Thyroid gland (tissue), 4 donors: ENCODE measurements at places on chromosomes 13 and 19. TPM values are rescaled to one million over a fixed set of nuclear protein-coding genes. Genes with fewer than 3 reads are reported as not detected.

The CLEC17A gene
- total RNA-seq: not detected

The RNF113B gene
- not detected for total RNA-seq

The KCTD4 gene
- total RNA-seq: not detected

The MIER2 gene
- total RNA-seq: 9.1 TPM

The NLRP11 gene
- total RNA-seq: not detected

The KBTBD7 gene
- 15.3 TPM for total RNA-seq

The GZMM gene
- total RNA-seq: 1.9 TPM

The GPC6 gene
- 8.3 TPM for total RNA-seq

The ZNF568 gene
- 14.2 TPM for total RNA-seq

The ATP8B3 gene
- 1.6 TPM for total RNA-seq

- no peak overlapping the region for H3K27ac ChIP-seq
- no peaks in the 10 kb centered on the region for H3K27me3 ChIP-seq
These were observed 102.4 kb downstream of the KCTD12 start for GRCh38 chr13:76783798-76784197.

GRCh38 chr19:38032951-38033350 lies 125.9 kb downstream of the SIPA1L3 start:
- no peaks in the 10 kb centered on the region for H3K36me3 ChIP-seq
- no peak overlapping the region for H3K4me3 ChIP-seq
- peaks cover 55% of the 10 kb centered on the region for H3K4me1 ChIP-seq
- no peaks in the 10 kb centered on the region for H3K27me3 ChIP-seq
- DNase-seq: no peak

DNA sequence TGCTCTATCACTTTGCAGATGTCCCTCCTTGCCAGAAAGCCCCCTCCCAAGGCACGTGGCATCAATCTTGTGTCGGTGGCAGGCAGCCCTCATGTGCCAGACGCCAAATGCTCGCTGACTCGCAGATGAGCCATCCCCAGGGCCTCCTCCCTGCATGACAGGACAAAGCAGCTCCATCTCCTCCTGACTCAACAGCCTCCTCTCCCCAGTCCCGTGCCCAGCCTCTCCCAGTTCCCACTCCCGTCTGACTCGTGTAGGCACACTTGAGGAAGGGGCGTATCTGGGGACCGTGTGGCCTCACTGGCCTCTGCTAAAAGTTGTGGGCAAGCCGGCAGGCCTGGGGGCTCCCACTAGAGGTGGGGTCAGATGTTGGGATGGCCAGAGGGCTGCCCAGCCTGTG lies 133.6 kb downstream of the STK24 start:
- H3K36me3 ChIP-seq: peaks cover 33% of the 10 kb centered on the region
- H3K27me3 ChIP-seq: no peaks in the 10 kb centered on the region
- no peak overlapping the region for H3K27ac ChIP-seq
- peaks cover 8% of the 10 kb centered on the region for H3K4me1 ChIP-seq
- no peak overlapping the region for H3K4me3 ChIP-seq
- no peak for DNase-seq

DNA sequence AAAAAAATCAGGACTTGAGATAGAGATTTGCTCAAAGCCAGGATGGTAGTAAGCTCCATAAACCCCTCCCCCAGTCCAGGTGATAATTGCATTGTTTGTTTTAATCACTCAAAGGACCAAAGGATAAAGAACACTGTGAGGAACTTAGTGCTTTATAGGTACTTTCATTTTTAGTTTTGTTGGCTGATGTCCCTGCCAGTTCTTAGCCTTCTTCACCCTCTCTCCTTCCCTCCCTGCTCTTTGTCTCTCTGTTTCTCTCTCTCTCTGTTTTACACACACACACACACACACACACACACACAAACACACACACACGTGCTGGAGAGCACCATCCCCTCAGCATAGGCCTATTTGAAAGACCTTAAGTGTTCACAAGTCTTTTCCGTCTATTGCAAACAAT lies 5.2 kb downstream of the FRY start:
- H3K27ac ChIP-seq: no peak overlapping the region
- H3K4me1 ChIP-seq: peaks cover 4% of the 10 kb centered on the region
- H3K4me3 ChIP-seq: no peak overlapping the region
- DNase-seq: no peak

GRCh38 chr19:5057860-5058259 lies 88.9 kb downstream of the KDM4B start:
- DNase-seq: no peak
- H3K36me3 ChIP-seq: peaks cover 15% of the 10 kb centered on the region
- no peak overlapping the region for H3K4me3 ChIP-seq
- no peak overlapping the region for H3K27ac ChIP-seq
- H3K4me1 ChIP-seq: no peaks in the 10 kb centered on the region

- DNase-seq: peak; percentile 54
- peak overlapping the region; percentile 99 for H3K27ac ChIP-seq
- H3K27me3 ChIP-seq: no peaks in the 10 kb centered on the region
- peaks cover 39% of the 10 kb centered on the region for H3K4me1 ChIP-seq
- H3K4me3 ChIP-seq: peak overlapping the region; percentile 22
- peaks cover 30% of the 10 kb centered on the region for H3K36me3 ChIP-seq
These were observed 1.4 kb downstream of the GPX4 start for GRCh38 chr19:1105008-1105872.

DNA sequence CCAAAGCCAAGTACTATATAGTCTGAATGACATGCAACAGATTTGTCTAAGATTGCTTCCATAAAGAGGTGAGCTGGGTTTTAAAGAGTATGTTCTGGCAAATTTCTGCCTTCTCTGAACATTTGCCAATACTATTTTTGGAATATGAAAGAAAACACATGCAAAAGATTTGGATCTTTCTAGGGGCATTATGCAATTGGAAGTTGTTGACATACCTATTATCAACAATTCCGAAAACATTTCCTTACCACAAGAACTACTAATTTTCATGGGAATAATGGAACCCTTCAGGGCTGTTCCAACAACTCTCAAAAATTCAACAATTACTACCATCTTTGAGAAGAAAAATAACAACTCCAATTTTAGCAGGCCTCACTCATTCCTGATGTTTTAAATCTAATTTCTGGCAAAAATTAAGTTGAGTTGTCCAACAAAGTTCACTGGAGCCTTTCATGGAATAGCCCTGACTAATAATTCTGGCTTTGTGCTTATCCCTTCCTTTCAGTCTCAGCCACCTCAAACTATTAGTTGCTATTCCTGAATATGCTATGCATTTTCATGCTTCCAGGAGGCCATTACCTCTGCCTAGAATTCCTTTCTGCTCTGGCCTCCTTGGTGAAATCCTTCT lies 250.0 kb downstream of the RGCC start:
- no peak for DNase-seq
- H3K27me3 ChIP-seq: no peaks in the 10 kb centered on the region
- peak overlapping the region; percentile 37 for H3K27ac ChIP-seq
- peaks cover 22% of the 10 kb centered on the region for H3K4me1 ChIP-seq
- no peaks in the 10 kb centered on the region for H3K36me3 ChIP-seq
- no peak overlapping the region for H3K4me3 ChIP-seq

GRCh38 chr13:46041419-46041839 lies 11.1 kb downstream of the ZC3H13 start:
- no peaks in the 10 kb centered on the region for H3K27me3 ChIP-seq
- H3K4me3 ChIP-seq: no peak overlapping the region
- no peak overlapping the region for H3K27ac ChIP-seq
- DNase-seq: no peak
- H3K4me1 ChIP-seq: peaks cover 20% of the 10 kb centered on the region

DNA sequence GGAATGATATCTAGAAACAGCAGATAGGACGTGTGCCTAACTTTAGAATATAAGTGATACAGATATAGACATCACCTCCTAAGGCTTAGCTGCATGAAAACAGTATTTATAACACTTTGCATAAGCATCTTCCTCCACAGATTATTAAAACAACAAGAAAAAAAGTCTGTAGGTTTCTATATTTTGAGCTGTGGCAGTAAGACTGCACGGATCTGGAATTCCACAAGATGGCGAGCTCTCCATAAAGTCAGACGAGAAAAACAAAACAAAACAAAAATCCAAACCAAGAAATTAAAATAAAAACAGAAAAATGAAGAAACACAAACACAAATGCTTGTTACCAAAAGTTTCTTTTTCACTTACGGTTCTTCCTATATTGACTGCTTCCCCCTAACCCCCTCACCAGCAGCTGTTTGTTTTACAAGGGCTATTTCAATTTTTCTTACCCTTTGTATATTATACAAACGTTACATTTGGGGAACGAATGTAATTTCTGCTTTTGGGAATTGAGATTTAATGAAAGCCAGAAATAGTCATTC lies 285.8 kb downstream of the MYO16 start:
- H3K4me1 ChIP-seq: peaks cover 4% of the 10 kb centered on the region
- H3K36me3 ChIP-seq: no peaks in the 10 kb centered on the region
- H3K27ac ChIP-seq: peak overlapping the region; percentile 18
- no peaks in the 10 kb centered on the region for H3K27me3 ChIP-seq
- no peak overlapping the region for H3K4me3 ChIP-seq

DNA sequence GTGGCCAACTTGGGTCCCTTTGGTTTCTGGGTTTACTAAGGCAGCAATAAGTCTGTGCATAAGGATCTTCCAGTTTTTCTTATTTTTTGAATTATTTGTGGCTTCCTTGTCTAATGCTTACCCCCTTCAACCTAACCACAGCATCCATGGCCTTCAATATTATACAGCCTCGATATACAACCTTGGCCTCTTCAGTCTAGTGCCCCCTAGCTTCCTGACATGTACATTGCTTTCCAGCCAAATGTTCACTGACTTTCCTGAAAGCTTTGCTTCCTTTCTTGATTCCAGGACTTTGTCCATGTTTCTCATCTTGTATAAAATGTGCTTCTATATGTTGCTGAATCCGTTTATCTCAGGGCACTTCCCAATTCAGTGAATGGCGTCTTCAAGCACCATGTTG lies 310.1 kb downstream of the OLFM4 start:
- no peak overlapping the region for H3K27ac ChIP-seq
- H3K27me3 ChIP-seq: no peaks in the 10 kb centered on the region
- DNase-seq: no peak
- H3K4me1 ChIP-seq: no peaks in the 10 kb centered on the region
- H3K36me3 ChIP-seq: no peaks in the 10 kb centered on the region
- no peak overlapping the region for H3K4me3 ChIP-seq

DNA sequence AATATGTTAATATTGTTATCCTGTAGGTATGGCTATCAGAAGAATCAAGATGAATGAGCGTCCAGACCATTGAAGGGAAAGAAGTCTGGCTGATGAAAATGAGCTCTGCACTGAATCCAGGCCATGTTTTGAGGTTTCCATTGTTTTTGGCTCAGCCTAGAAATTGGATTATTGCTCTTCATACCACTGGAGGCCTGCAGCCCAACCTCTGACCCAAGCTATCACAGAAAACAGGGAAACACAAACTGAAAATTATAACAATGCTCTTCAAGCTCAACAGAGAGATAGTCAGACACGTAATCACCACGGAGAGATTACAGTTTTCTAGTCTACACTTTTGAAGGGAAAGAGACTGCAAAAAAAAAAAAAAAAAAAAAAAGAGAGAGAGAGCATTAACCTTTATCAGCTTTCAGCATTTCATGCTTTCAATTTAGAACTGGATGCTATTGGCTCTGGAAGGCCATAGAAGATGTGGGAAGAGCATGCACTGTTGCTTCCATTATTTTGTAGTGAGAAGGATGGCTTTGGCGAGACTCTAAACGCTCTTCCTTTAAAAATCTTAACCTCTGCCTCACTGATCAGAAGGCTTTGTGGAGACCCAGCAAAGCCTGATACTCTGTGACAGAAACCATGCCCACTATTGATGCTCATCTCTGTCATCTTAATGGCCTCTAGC lies 10.8 kb downstream of the EDNRB start:
- H3K27ac ChIP-seq: no peak overlapping the region
- peak; percentile 7 for DNase-seq
- no peaks in the 10 kb centered on the region for H3K27me3 ChIP-seq
- no peak overlapping the region for H3K4me3 ChIP-seq

GRCh38 chr19:47628078-47628771 lies 19.3 kb downstream of the BICRA start:
- no peaks in the 10 kb centered on the region for H3K36me3 ChIP-seq
- H3K4me3 ChIP-seq: no peak overlapping the region
- no peak for DNase-seq
- no peak overlapping the region for H3K27ac ChIP-seq

- H3K27ac ChIP-seq: no peak overlapping the region
- DNase-seq: peak; percentile 27
- no peaks in the 10 kb centered on the region for H3K36me3 ChIP-seq
- H3K27me3 ChIP-seq: peaks cover 23% of the 10 kb centered on the region
These were observed 14.2 kb downstream of the ONECUT3 start for GRCh38 chr19:1767464-1767933.

- H3K36me3 ChIP-seq: peaks cover 40% of the 10 kb centered on the region
- no peak for DNase-seq
- H3K27me3 ChIP-seq: no peaks in the 10 kb centered on the region
These were observed 9.2 kb downstream of the MIDN start for GRCh38 chr19:1257475-1258162.

- H3K4me1 ChIP-seq: peaks cover 38% of the 10 kb centered on the region
- H3K27ac ChIP-seq: no peak overlapping the region
- H3K4me3 ChIP-seq: no peak overlapping the region
- no peaks in the 10 kb centered on the region for H3K36me3 ChIP-seq
These were observed 10.3 kb upstream of the BBC3 start for GRCh38 chr19:47240996-47241918.

- DNase-seq: no peak
- H3K27me3 ChIP-seq: no peaks in the 10 kb centered on the region
- H3K4me1 ChIP-seq: no peaks in the 10 kb centered on the region
- H3K27ac ChIP-seq: no peak overlapping the region
- no peak overlapping the region for H3K4me3 ChIP-seq
These were observed 59.2 kb upstream of the MYCBP2 start for GRCh38 chr13:77386046-77386445.

DNA sequence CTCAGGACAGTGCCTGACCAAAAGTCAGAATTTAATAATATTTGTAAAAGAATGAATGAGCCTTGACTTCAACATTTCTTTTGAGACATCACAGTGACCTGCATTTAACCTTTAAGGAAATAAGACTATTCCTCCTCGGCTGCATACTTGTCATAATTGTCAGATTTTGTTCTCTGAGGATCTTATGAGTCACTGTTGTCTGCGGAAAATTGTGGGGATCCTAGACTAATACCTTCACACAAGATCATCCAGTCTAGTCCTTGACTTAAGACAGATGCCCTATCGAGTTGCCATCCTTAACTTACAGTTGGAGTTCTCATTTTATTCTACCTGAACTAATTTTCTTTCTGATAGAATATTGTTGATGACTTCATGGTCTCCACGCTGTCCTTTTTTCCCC lies 198.4 kb downstream of the DLEU7 start:
- H3K4me3 ChIP-seq: no peak overlapping the region
- no peaks in the 10 kb centered on the region for H3K36me3 ChIP-seq

- no peak overlapping the region for H3K4me3 ChIP-seq
- H3K27ac ChIP-seq: no peak overlapping the region
- no peaks in the 10 kb centered on the region for H3K36me3 ChIP-seq
These were observed 49.1 kb upstream of the MEDAG start for GRCh38 chr13:30857018-30857417.

- no peaks in the 10 kb centered on the region for H3K27me3 ChIP-seq
- no peak for DNase-seq
- no peaks in the 10 kb centered on the region for H3K36me3 ChIP-seq
- peaks cover 2% of the 10 kb centered on the region for H3K4me1 ChIP-seq
- H3K4me3 ChIP-seq: no peak overlapping the region
- no peak overlapping the region for H3K27ac ChIP-seq
These were observed 1.8 kb downstream of the FAM187B start for GRCh38 chr19:35226748-35227147.

GRCh38 chr13:32022311-32022710 lies 9.3 kb upstream of the FRY start:
- H3K27ac ChIP-seq: no peak overlapping the region
- no peaks in the 10 kb centered on the region for H3K36me3 ChIP-seq
- no peak overlapping the region for H3K4me3 ChIP-seq
- no peaks in the 10 kb centered on the region for H3K27me3 ChIP-seq
